ENCODE measurements at places on chromosomes 7 and 10. TPM values are rescaled to one million over a fixed set of nuclear protein-coding genes. Genes with fewer than 3 reads are reported as not detected.

GRCh38 chr7:9125246-9125645, 691.8 kb downstream of the NXPH1 start:
- DNase-seq: no peak

TMEM176B gene
- total RNA-seq: 725 TPM

BMPER gene
- total RNA-seq: 5.9 TPM

DNA sequence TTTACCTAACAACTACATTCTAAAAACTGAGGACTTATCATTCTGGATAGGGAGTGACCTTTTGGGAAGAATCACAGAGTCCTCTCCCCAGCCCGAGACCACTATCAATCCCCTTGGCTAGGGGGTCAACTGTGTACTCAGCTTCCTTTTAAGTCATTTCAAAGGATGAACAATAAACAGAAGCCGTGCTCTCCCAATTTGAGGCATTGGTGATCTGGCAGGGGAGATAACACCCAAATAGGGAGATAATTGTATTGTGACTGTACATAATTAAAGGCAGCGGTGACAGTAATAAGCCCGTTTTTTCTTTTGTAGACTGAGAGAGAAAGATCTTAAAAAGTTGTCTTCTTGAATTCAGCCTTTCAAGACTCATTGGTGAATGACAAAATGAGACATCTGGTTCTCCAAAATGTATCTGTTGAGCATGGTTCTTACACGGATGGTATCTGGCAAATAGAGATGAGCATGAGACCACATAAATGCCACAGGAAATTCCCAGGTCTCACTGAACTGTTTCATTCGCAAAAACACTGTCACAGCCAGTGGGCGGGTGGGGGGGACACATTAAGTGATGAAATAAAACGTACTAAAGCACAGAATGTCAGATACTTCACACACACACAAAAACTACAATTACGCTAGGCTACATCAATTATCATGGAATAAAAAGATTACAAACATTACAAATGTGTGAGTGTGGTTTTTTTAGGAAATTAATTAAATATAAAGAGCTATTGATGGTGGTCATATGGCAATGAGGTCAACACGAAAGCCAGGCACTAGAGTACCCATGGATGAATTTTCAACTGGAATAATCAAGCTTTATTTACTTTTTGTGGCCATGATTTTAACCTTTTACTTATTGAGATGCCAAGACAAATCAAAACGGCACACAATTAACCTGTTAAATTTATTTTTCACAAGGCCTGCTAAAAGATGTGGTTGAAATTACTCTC, 108.4 kb downstream of the HIPK2 start:
- no peak for DNase-seq

COL17A1 gene
- not detected for total RNA-seq

- DNase-seq: no peak
Measured at GRCh38 chr10:22669163-22669711, 45.1 kb downstream of the PIP4K2A start.

DNA sequence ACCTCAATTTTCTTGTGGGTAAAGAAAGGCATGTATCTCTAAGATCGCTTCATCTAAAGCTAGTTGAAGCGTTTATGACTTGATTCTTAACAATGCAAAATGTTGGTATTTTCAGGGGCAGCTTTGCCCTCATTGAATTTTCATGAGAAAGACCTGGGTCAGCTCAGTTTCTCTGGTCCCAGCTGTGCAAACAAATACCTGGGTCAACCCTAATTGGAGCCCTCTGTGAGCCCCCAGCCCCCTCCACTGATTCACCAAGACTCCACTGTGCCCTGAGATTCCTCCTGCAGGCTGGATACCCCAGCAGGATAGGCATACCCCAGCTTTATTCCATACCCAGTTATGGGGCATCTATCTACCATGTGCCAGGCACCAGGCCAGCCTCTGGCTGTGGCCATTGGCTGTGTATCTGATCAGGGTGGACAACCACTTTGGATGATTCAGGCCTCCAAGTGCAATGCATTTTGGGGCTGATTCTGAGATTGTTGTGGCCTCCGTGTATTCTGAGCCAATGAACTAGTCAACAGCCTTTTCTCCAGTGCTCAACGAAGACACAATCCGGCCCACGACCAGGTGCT, 201.9 kb downstream of the MYOF start:
- DNase-seq: no peak

DNA sequence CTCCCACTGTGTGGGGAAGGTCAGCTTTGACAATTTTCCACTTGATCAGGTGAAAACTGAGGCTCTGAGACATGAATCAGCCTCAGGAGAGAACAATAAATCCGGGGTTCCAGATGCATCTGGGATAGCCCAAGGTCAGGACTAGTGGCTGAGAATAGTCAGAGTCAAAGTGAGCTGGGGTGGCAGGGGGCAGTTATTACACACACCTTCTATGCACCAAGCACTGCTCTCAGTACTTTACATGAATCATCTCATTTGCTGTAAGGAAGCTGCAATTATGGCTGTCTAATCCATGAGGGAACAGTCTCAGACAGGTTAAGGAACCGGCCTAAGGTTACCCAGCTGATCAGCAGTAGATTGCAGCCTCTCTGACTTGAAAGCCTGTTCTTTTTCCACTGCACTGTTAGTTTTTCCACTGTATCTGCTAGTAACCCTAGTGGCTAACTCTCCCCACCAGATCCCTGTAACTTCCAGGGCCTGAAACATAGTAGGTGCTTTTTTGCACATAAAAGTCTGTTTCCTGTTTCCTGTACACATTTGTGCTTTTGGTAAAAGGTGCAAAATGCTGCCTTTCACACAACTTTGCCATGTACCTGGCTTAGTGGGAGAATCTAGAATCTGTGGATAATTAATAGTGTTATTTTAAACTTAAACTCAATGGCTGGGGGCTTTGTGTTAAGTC, 125.9 kb downstream of the EMX2 start:
- no peak for DNase-seq

- DNase-seq: no peak
Measured at GRCh38 chr7:69860941-69861622, 262.8 kb downstream of the AUTS2 start.

DNA sequence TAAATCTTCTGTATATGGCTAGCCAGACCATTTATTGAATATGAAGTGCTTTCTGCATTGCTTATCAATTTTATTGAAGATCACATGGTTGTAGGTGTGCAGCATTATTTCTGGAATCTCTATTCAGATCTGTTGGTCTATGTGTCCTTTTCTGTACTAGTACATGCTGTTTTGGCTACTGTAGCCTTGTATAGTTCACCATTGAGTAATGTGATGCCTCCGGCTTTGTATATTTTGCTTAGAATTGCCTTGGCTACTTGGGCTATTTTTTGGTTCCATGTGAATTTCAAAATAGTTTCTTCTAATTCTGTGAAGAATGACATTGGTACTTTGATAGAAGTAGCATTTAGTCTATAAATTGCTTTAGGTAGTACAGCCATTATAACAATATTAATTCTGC, 1187.2 kb downstream of the XPNPEP1 start:
- DNase-seq: no peak

DNA sequence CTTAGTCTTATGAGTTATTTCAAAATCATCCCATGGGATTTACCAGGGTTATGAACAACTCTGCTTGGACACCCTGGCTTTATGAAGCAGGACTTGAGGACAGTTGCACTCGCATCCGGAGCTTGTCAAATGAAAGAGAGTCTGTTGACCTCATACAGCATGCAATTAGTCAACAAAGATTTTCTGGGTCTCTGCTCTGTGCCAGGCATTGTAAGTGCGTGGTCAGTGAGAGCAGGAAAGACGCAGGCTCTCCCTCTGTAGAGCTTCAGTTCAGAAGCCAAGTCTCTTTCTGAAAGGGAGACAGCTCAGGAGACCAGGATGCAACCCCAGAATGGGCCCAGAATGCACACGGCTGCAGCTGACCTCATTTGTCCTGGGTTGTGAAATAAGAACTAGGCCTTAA, 45.5 kb upstream of the DMBT1 start:
- no peak for DNase-seq

GRCh38 chr10:48759113-48759901, 74.6 kb downstream of the WDFY4 start:
- no peak for DNase-seq

C10orf67 gene
- not detected for total RNA-seq

DNA sequence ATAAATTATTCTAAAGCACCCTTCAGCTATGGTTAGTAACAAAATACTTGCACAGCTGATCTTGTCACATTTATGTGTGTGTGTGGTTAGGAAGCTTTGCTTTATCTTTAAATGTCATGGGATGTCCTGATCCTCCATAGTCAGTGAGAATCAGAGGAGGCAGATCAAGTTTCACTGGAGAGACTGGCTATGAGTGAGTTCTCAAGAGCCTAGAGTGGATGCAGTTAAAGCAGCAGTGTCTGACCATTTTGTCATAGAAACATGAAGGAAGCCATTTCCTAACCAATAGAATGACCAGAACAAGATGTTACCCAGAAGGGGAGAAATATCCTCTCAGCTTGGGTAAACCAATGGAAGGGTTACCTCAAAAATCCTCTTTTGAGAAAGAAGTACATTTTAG, 207.2 kb upstream of the DKK1 start:
- DNase-seq: no peak

DNA sequence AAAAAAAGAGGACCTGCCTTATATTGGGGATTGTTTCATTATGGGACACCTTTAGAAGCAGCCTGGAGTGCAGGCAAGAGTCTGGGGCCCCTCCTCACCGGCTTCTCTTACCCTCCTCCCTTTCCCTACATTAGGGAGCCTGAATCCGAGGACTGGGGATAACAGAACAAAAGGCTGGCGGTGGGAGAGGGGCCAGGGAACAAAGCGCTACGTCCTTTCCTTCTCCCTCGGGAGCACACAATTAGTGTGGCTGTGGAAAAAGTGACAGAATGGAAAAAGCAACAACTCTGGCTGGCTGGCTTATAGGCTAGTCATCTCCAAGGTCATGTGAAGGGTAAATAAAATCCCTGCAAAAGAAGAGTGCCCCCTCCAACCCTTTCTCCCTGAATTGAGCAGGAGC, 74.7 kb downstream of the LSM5 start:
- no peak for DNase-seq

AUTS2 gene
- 32.0 TPM for total RNA-seq

DNA sequence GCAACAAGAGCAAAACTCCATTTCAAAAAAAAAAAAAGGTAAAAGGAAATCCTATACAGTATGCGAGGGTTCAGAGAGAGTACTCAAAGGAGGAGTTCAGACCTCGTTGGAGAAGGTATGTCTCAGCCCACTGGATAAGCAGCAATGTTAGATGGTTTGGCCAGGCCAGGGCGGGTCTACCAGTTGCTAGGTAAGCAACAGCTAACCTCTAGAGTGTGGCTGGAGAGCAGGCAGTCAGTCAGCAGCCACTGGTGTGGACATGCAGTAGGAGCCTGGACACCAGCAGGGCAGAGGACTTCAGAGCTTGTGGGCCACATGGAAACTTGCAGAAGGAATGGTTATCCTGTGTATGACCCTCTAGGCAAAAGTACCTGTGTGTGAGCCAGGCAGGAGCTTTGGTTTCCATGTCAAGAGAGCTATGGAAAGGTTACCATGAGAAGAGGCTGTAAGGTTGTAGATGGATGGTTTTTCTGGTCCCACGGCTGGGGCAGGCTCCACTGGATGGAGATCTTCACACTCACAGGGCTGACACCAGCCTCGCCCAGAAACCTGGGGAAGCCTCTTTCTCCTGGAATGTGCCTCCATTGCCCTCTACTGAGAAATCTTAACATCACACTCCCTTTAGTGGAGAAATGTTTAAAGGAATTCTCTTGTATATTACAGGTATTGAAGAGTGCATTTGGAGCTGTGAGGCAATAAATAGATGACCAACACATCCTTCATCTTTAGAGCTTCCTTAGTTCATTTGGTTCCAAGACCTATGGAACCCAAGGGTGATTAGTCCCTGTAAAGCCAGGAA, 63.6 kb downstream of the CCDC186 start:
- DNase-seq: no peak

SPDYE2 gene
- 0.30 TPM for total RNA-seq

DNA sequence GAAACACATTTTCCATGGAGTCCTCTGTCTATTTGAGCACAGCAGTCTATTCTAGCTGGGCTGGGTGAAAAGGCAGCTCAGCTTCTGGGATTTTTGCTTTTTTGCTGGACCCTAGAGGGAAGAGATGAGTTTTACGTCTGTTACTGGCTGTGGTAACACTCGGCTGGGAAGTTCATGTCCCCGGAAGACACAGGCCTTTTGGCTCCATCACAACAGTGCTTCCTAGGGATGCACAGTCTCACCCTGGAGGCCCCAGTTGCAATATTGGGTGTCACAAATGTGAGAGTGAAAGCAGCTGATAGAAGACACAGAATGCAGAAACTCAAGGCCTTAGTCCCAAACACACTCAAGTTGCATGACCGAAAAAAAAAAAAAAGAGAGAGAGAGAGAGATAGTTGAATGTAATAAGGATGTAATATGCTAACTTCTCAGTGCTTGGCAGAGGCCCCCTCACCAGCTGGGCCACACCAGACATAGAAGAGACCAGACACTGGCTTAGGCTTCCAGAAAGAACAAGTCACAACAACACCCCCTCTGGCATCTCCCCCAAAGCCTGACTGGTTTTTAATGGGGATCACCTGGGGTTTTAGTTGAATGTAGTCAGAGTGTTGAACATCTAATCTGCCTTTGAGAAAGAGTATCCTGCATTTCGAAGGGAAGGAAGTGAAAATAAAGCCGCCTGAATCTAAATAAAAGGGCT, 545.4 kb upstream of the FZD8 start:
- DNase-seq: no peak

FKBP9 gene
- 28.6 TPM for total RNA-seq

OR9A2 gene
- not detected for total RNA-seq

- no peak for DNase-seq
Measured at GRCh38 chr10:59631882-59632807, 77.5 kb downstream of the SLC16A9 start.

DNA sequence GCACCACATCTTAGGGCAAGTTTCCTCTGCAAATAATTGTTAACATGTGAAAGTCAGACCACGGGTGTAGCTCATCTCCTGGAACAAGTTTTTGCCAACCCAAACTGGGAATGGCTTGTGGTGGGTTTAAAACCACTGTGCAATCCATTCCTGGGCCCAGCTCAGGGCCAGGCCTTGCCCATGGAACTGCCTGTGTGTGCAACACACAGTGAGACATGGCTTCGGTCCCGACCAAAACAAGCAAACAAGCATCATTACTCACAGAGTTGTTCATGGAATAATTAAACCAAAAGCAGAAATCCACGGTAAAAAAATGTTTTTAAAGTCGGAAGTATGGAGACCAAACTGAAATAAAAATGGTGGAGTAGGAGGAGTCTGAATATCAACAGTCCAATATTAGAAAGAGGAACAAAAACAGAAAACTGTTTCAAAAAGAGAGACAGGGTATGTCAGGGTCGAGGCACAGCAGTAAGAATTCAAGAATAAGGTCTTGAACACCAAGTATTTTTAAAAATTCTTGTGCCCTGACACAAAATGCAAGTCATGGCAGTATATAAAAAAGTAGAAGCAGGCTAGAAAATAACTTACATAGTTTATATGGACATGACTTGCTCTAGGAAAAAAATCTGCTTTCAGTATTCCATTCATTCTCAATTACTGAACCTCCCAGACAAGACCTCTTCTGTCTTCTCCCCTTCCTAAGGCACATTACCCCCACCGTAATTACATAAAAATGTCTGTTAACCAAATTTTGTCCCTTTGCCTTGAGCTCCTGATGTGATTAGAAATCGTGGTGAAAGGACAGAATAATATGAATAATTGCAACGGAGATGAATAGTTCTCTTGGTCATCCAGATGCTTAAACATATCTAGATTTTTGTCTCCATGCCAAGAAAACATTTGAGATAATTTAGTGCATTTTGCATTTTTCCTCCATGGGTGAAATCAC, 88.4 kb downstream of the FAS start:
- DNase-seq: no peak

SEMA3C gene
- 0.51 TPM for total RNA-seq
